ENCODE measurements at places on chromosomes 1 and 21.

GRCh38 chr1:194795917-194796593 lies 1609.6 kb upstream of the B3GALT2 start:
- no peak for DNase-seq

GRCh38 chr1:192311281-192311680 lies 5.5 kb upstream of the RGS21 start:
- DNase-seq: no peak

- DNase-seq: no peak
Observed at GRCh38 chr21:32521736-32522355, 63.5 kb downstream of the TCP10L start.

- no peak for DNase-seq
Observed at GRCh38 chr1:54798769-54799641, 2.1 kb downstream of the TTC22 start.

DNA sequence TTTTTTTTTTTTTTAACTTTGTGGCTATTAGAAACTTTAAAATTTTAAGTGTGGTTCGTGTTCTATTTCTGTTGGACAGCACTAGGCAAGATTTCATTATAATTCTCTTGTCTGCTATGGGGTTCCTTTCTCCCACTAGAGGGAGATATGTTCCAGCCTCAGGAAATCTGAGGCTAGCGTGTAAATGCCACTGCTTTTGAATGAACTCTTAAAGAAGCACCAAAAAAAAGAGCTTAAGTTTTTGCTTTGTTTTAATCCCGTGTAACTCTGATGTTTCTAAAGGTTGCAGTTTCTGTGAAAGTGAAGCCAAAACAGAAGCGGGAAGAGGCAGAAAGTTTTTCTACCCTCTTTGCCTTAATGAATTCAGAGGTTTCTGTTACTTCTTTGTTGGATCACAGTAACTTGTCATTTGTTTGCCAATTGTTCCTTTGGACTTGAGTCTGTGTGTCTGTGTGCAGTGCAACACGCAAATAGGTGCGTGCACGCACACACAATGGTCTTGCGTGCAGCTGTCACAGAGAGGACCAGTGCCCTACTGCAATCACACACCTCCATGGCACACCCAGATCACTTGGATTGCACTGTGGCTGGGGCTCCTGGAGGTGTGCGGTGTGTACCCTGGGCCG lies 32.3 kb downstream of the HHAT start:
- no peak for DNase-seq

GRCh38 chr1:116538544-116538943 lies 32.3 kb downstream of the CD58 start:
- DNase-seq: no peak

GRCh38 chr1:54254055-54254454 lies 54.1 kb downstream of the MRPL37 start:
- no peak for DNase-seq

DNA sequence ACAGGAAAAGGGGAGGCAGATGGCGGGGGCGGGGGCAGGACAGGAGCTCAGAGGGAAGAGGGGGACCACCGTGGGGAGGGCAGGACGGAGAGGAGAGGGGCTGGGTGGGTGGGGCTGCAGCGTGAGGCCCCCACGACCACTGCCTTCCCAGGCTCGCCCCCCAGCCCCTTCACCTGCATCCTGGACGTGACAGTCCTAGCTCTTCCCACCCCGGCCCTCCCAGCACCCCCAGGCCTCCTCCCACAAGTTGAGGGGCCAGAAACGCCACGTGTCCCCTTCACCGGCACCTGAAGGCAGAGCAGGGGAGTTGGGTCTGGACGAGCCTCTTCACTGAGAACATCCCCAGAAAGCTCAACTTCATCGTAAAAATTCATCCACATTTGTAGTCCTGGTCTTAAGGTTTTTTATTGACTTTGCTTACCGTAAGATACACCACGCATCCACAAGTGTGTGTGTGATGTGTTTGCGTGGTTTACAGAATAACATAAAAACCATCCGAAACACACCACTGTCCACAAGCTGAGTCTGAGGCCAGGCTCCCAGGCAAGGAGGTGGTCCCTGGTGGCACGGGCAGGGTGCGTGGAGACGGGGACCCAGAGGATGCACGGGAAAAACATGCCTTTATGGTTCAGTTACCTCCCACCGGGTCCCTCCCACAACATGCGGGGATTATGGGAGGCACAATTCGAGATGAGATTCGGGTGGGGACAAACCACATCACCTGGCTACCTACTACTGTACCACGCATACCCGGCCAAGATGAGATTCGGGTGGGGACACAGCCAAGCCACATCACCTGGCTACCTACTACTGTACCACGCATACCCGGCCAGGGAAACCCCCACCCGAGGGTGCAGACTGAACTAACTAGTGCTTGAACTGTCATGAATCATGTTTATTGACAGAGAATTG lies 13.9 kb upstream of the COL18A1 start:
- DNase-seq: peak; percentile 6

GRCh38 chr1:26378088-26378878 lies 5.7 kb upstream of the ZNF683 start:
- DNase-seq: no peak

DNA sequence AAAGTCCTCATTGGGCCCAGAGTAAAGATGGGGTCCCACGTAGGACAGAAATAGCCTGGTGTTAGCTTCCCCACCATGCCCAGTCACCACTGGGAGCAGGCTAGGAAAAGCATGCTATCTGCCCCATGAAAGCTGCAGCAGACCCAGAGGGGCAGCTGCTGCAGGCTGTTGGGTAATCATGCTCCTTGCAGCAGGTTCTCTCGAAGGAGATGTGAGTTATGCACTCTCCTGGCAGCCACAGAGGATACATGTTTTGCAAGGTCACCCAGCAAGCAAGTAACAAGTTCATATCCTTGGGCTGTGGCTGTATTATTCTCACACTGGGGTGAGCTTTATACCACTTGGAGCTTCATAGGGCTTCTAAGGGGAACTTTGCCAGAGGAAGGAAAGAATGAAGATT lies 9.1 kb upstream of the HEYL start:
- no peak for DNase-seq

DNA sequence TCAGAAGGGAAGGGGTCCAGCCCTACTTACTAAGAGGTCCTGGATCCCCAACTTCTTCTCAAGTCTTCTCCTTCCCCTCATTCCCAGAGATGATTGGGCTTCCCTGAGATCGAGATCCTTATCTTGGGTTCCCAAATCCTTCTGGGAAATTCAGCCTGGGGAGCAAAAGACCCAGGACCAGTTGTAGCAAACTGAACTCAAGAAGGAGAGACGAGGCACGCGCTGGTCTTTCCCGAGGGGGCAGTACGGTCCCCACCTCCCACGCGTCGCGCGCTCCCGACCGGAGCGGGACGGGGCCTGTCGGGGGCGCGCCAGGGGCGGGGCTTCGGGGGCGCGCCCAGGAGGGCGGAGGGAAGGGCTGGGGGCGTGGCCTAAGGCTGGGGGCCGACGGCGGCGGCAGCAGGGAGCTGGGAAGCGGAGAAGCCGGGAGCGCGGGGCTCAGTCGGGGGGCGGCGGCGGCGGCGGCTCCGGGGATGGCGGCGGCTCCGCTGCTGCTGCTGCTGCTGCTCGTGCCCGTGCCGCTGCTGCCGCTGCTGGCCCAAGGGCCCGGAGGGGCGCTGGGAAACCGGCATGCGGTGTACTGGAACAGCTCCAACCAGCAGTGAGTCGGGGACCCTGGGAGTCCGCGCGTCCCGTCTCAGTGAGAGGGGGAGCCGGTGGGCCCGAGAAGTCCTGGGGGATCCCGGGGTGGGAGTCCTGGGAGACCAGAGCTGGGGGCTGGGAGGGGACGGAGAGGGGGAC lies at the start of gene EFNA3:
TSS of gene EFNA3 (plus strand) at position 369 of the 741 bp plus-strand sequence. CDS start at position 474, 105 bp downstream.
- peak; percentile 84 for DNase-seq

GRCh38 chr21:46459356-46460112 lies 843 bp downstream of the DIP2A start:
- DNase-seq: peak; percentile 32

DNA sequence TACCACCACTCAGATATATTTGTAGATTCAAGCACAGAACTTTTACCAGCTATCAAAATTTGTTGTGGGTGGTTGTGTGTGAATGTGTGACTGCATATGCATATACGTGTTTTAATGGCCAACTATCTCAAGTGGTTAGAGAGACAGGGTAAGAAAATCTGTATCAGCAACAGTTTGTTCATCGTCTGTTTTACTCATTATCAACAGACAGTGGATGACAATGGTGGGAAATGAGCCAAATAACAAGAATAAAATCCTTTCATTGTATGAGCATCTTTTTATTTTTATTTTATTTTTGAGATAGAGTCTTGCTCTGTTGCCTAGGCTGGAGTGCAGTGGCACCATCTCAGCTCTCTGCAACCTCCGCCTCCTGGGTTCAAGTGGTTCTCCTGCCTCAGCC lies 22.7 kb upstream of the DYNLT5 start:
- DNase-seq: no peak

GRCh38 chr21:28135646-28136045 lies 857.0 kb downstream of the LTN1 start:
- no peak for DNase-seq

- no peak for DNase-seq
Observed at GRCh38 chr1:61114178-61114870, 32.0 kb downstream of the NFIA start.

DNA sequence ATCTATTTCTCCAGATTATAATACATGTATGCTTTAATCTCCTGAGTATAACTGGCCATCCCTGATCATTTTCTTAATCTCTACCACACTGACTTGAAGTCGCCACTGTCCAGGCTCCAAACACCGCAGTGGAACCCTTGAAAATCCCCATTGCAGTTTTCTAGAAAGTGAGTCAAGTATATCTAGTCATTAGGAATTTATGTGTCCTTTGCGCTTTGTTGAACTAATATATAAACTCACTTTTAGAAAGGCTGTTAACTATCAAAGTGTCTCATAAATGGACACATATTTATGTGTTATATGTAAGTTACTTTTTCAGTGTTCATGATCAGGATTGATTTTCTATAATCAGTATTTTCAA lies 211.5 kb downstream of the PATJ start:
- no peak for DNase-seq

DNA sequence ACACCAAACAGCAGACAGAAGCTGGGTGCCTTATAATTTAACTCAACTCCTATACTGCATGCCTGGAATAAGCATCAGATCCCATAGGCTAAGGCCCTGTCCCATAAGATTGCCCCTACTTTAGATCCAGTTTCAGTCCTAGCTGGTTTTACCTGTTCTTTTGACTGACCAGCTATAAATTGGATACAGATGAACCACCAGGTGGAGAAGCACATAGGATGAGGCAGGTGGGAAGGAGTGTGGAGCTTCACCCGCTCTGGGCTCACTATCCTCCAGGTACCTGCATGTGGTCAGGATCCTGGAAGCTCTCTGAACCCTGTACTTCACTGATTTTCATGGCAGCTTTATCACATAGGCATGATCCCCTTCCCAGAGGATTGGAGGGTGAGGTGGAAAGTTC lies 51.3 kb downstream of the MAST2 start:
- no peak for DNase-seq

- peak; percentile 71 for DNase-seq
Observed at GRCh38 chr1:226702957-226703831, 35.9 kb downstream of the ITPKB start.

DNA sequence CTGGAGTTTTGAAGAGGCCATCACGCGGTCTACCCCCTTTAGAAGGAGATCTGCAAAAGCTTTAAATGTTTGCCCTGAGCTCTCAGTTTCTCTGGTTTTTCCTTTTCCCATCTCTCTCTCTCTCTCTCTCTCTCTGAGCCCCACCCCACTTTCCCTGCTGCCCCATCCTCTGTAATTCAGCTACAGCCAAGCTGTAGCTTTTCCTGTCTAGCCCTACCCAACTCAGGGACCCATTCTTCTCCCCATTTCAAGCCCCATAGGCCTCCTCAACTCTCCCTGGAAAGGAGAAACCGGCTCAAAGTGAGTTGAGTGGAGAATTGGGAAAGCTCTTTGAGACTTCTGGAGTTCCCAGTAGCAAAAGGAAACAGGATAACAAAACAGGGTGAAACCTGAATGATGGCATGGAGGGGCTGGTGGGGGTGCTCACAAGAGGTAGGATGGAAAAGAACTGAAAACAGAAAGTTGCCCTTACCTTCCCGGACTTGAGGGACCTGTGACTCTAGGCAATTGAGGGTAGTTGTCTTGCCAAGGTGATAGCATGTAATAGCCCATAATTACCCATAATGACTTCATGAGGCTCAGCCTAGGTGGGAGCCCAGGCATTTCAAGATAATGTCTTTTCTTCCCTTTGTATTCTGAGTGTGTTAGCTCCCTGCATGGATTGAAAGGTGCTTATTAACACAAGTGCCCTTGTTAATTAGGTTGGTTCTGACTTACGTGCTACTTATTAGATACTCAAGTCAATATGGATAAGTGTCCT lies 84.9 kb downstream of the SLC16A1 start:
- DNase-seq: no peak

DNA sequence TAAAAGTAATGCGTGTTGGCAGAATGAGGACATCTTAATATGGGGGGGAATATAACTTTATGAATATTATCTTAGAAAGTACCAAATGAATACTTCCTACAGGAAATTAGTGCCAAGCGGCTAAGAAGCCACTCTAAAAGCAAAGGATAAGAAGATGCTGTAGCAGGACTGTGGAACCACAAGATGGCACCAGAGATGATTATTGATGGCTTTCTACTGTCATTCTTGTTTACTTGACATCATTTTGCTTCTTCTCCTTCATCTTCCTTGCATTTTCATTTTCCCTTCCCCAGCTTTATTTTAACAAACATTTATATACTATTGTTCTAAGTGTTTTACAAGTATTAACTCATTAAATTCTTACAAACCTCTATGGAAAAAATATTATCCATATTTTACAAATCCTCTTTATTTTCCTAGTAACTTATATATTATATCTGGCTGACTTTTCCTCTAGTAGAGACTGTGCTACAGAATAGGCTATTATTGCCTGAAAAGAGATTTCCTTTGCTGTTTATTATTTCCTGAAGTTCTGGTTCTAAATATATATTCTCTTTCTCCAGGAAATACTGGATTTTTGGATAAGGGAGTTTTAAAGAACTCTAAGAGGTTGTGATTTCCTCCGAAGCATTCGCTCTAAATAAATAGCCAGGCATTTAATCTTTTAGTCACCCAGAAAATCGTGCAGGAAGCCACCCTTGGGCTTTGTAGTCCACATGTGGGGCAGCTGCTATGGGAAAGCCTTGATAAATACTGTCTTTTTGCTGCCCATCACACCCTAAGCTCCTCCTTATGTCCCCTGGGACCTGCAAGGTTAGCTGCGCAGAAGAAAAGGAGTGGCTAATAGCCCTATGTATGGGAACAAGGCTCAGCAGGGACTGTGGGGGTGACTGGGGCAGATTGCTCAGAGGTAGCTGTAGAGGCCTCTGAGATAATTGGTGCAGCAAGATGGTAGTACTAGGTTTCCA lies 69.8 kb downstream of the TPR start:
- DNase-seq: no peak

GRCh38 chr1:98034505-98034904 lies 113.7 kb upstream of the DPYD start:
- no peak for DNase-seq

GRCh38 chr1:225458222-225458631 lies 30.4 kb upstream of the LBR start:
- DNase-seq: no peak

DNA sequence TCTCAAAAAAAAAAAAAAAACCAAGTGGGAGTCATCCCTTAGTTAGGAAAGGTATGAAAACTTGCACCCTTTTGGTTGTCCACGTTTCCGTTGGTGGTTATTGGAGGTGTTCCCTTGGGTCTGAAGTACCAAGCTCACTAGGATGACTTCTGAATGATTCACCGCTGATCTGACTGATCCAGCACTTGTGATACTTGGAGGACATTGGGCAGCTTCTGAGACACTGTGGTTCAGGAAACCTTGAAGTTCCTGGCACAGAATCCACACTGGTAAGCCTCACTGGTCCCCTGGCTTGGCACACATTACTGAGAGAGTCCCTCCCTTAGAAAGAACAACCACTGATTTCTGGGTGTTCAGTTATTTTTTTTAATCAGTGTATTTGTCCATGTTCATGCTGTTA lies 91.9 kb downstream of the RYR2 start:
- no peak for DNase-seq

- DNase-seq: no peak
Observed at GRCh38 chr1:239730378-239730777, 344.0 kb downstream of the CHRM3 start.

Measured in WTC11 (cell line).